ENCODE measurements at places on chromosomes 2 and 18.

- DNase-seq, result no peak
These were observed 61.1 kb upstream of the ACYP2 start for GRCh38 chr2:54054271-54054670.

- no peak for DNase-seq
These were observed 10.7 kb downstream of the DPP4 start for GRCh38 chr2:162063281-162063680.

DNA sequence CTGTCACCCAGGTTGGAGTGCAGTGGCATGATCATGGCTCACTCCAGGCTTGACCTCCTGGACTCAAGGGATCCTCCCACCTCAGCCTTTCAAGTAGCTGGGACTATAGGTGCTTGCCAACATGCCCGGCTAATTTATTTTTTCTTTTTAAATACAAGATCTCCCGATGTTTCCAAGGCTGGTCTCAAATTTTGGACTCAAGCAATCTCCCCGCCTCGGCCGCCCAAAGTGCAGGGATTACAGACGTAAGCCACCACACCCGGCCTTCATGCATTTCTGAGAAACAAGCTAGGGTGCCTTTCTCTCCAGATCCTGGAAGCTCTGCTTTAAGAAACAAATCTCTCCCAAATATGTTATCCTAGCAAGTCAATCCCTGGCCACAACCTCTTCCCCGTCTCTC, 234.1 kb downstream of the FBXO15 start:
- no peak for DNase-seq

DNA sequence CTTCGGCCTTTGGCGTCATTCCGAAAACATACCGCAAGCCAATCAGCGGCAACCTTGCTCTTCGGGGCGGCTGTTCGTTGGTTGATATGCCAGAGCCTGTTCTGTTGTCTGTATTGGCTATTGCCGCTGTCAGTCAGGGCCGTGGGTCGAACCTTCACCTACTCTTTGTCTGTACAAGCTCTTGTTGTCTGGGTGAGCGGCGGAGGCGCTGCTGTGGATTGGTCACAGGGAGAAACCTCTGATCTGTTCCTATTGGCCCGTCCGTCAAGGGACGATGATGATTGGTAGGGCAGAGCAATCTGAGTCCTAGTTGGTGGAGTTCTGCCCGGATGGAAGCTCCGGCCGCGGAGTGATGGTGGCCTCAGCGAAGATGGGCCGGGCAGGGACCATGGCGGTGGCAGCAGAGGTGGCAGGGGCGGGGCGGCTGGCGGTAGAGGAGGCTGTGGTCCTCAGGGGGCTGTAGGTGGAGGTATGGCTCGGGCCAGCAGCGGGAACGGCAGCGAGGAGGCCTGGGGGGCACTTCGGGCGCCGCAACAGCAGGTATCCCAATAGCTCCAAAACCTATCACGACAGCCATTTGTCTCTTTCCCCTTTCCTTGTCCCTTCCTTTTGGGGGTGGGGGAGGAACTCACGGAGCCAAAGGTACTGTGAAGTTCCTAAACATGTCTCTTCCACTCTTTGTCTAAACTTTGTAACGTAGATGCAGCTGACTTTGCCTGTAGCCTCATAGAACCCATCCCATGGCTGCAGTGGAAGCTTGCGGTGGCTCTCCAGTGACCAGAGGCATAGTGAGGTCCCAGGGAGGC, at the start of gene WBP1:
Gene WBP1 (plus strand): TSS at position 307 of the 806 bp plus-strand sequence. CDS start 165 bp downstream, at position 472.
- DNase-seq, result peak; percentile 97

- no peak for DNase-seq
These were observed 26.1 kb upstream of the FAM237A start for GRCh38 chr2:206616151-206616550.

- DNase-seq, result no peak
These were observed 58.6 kb upstream of the VRK2 start for GRCh38 chr2:57987835-57988573.

- no peak for DNase-seq
These were observed 20.7 kb downstream of the DTYMK start for GRCh38 chr2:241665731-241666440.

DNA sequence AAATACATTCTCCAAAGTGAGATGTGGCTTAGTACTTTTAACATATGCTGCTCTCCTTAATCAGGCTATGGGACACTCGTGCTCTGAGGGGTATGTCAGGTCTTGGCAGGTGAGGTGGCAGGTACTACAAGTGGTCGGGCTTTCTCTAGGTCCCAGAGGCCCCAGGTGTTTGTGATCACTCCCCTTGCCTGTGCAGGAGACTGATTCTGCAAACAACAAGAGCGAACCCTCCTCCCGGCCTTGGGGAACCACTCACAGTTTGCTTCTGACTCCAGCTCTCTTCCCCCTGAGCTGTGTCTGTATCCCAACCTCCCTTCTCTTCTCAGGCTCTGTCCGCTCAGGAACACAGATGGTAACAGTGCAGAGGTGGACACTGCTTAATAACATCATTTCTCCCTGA, 48.1 kb downstream of the ATOH8 start:
- no peak for DNase-seq

DNA sequence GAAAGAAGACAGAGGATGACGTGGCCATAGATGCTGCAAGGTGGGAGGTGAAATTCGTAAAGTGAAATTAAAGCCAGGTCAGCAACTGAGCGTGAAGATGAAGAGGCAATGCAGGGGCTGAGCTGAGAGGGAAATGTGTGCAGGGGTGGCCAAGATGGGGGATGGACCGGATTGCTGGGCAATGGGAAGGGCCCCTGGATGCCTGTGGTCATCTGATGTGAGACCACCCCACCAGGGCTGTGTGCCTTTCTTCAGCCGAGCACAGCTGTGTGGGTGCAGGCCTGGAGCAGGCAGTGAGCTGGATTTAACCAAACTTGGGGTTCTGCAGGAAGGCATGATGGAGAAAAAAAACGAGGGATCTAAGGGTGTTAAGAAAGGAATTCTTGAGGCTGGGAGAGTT, 80.4 kb downstream of the ZCCHC2 start:
- DNase-seq, result no peak

GRCh38 chr18:63890950-63891304, 3.4 kb downstream of the SERPINB2 start:
- peak; percentile 45 for DNase-seq

- DNase-seq, result peak; percentile 11
These were observed 2.4 kb upstream of the PROC start for GRCh38 chr2:127415593-127416505.

- no peak for DNase-seq
These were observed 219.2 kb downstream of the ZNF516 start for GRCh38 chr18:76275727-76276313.

DNA sequence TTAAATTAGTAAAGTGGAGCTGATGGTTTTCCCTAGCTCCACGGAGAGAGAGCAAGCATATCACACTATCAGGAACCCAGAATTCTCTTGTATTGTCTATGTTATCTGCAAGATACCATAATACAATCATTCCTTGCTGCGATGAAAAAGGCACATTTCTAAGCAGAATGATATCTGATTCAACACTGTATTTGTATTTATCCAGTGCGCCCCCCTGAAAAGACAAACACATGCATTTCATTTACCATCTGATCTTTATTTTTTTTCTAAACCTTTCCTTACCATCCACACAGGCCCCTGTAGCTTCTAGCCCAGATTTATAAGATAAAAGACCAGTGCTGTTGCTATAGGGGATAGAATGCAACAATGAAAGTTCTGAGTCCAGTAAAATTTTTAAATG, 420.6 kb downstream of the TDRD15 start:
- DNase-seq, result no peak

GRCh38 chr2:79065201-79065600, 22.6 kb downstream of the REG1B start:
- no peak for DNase-seq

DNA sequence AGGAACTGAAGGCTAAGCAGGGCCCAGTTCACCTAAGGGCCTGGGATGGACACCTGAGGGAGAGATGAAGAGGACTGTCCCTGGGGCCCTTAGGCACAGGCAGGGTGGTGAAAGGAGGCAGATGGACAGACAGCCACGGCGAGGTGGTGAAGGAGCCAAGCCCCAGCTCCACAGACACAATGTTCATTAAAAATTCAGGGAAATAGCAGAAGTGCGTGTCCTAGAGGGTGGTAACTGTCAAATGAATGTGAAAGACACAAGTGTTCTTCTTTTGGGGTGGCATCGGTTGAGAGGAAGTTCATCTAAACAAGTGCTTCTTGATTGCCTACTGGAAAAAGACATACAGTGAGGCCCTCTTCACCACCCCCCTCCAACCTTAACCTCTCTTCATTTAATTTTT, 76.2 kb upstream of the SIX2 start:
- no peak for DNase-seq

DNA sequence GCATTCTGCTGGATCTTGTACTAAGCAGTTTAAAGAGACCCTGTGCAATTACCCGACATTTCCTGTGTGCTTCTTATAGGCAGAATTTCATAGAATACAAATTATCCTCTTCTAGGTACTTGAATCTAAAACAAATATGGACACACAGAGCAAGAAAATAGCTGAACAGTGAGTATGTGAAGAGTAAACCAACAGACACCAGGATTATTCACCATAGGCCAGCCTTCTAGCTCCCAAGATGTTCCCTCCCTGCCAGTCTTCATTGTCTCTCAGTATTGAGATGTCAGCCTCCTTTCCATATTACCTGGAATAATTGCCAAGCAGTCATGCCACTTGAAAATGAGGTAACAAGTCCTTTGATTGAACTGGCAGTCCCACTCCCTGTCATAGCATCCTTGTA, 187.1 kb downstream of the PTPRM start:
- no peak for DNase-seq

GRCh38 chr18:77486985-77487384, 237.3 kb downstream of the GALR1 start:
- DNase-seq, result no peak

- DNase-seq, result no peak
These were observed 277.1 kb downstream of the ALPK2 start for GRCh38 chr18:58351776-58352175.

- DNase-seq, result no peak
These were observed 20.7 kb downstream of the B3GNT2 start for GRCh38 chr2:62216616-62217015.

DNA sequence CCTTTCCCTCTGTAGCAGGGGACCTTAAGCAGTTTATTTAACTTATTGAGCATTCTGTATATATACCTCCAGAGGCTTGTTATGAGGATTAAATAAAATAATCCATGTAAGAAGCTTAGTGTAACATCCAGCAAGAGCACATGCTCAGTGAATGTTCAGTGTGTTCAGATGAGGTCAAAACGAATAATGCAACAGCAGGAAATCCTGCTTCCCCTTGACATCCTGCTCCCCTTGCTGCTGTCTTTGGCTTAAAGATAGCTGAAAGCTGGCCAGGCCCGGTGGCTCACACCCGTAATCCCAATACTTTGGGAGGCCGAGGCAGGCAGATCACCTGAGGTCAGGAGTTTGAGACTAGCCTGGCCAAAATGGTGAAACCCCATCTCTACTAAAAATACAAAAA, 68.7 kb downstream of the COL4A4 start:
- no peak for DNase-seq

GRCh38 chr18:66193394-66193793, 410.5 kb downstream of the CDH19 start:
- no peak for DNase-seq

DNA sequence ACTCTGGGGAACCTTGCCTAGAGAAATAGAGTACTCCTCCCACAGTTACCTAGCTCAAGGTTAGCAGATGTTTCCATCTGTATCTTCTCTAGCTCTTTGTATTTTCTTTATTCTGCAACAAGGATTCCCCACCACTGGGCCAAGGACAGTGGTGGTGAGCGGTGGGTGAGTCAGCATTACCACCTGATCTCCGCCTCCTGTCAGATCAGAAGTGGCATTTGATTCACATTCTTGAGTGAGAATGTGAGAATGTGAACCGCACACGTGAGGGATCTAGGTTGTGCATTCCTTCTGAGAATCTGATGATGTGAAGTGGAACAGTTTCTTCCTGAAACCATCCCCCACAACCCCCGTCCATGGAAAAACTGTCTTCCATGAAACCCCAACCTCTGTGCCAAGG, 9.0 kb downstream of the EPB41L3 start:
- no peak for DNase-seq

DNA sequence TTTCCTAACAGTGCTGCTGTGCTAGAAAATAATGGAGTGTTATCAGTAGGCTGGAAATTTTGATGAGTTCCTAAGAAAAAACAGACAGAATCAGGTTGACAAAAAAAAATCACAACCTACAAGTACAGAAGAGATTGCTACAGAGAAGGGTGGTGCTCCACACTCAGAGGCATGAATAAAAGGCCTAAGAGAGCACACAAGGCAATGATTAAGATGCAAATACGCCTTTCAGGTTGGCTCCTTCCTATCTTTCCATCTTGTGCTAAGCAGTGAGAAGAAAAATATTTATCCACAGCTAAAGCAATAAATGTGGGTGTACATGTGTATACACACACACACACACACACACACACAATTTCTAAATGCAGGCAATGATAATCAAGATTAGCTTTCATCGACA, 130.6 kb upstream of the UBE2E3 start:
- DNase-seq, result no peak

DNA sequence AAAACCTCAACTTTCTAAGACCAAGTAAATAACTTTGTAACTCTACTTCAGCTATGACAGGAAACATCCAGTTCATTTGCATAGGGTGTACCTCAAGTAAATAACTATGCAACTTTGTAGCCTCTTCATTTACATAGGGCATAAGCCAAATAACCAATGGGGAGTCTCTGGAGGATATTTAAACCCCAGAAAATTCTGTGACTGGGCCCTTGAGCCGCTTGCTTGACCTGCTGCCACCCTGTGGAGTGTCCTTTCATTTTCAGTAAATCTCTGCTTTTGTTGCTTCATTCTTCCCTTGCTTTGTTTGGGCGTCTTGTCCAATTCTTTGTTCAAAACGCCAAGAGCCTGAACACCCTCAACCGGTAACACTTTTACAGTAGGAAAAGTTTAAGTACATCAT, 1112.7 kb upstream of the NRXN1 start:
- DNase-seq, result no peak

GRCh38 chr2:176753205-176753604, 459.4 kb upstream of the HNRNPA3 start:
- no peak for DNase-seq

DNA sequence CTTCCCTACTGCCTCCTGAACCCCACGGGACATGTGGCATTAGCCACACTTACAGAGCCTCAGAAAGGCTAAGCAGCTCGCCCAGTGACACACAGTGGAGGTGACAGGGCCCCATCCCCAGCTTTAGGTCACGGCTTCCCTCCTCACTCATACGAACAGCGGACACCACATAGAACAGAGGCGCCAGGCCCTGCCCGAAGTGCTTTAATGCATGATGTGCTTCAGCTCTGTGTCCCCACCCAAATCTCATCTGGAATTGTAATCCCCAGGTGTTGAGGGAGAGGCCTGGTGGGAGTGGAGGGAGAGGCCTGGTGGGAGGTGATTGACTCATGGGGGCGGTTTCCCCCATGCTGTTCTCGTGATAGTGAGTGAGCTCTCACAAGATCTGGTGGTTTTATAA, 135.3 kb downstream of the PTGR3 start:
- no peak for DNase-seq

Data from NCI-H748 treated with DMSO at 0.1 percent for 48 hours (cell line).